Activated T-cell treated with anti-CD3 and anti-CD28 coated beads, Interleukin-2, amount 50 U/mL, for 48 hours (primary cell): ENCODE measurements at places on chromosomes 7 and 10.

GRCh38 chr7:123774496-123774895 is 25.7 kb upstream of the WASL start:
- DNase-seq: no peak

GRCh38 chr10:12844811-12845483 is 156.6 kb downstream of the CCDC3 start:
- no peak for DNase-seq

GRCh38 chr7:98202367-98203195 is 8.7 kb upstream of the BHLHA15 start:
- peak; percentile 83 for DNase-seq

- no peak for DNase-seq
Measured at GRCh38 chr10:71242622-71243009, 30.2 kb downstream of the UNC5B start.

- DNase-seq: no peak
Measured at GRCh38 chr10:49323896-49324270, 24.9 kb downstream of the C10orf71 start.
